ENCODE measurements at places on chromosomes 12 and 14. TPM values are rescaled to one million over a fixed set of nuclear protein-coding genes. Genes with fewer than 3 reads are reported as not detected.

DNA sequence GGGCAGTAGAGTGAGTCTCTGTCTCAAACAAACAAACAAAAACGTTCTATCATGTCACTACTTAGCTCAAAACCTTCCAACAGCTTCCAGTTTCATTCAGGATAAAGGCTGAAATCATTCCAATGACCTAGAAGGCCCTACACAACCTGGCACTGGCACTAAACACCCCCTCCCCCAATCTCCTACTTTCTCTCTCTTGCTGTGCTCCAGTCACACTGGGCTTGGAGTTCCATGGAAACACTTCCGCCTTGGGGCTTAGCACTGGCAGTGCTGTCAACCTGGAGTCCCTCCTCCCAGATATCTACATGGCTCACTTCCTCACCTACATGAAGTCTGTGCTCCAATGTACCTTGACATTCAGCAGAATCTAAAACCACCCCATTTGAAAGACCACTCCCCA, 65.0 kb upstream of the SINHCAF start:
- no peak for DNase-seq

- DNase-seq: no peak
Measured at GRCh38 chr12:102740141-102740955, 176.7 kb downstream of the PAH start.

Gene TGM1
- total RNA-seq: 2.8 TPM

Gene PTGDR
- 0.78 TPM for total RNA-seq

GRCh38 chr14:24366721-24367513, 1.1 kb upstream of the NFATC4 start:
- peak; percentile 96 for DNase-seq

GRCh38 chr12:11039171-11039570, 8.0 kb upstream of the TAS2R31 start:
- DNase-seq: no peak

DNA sequence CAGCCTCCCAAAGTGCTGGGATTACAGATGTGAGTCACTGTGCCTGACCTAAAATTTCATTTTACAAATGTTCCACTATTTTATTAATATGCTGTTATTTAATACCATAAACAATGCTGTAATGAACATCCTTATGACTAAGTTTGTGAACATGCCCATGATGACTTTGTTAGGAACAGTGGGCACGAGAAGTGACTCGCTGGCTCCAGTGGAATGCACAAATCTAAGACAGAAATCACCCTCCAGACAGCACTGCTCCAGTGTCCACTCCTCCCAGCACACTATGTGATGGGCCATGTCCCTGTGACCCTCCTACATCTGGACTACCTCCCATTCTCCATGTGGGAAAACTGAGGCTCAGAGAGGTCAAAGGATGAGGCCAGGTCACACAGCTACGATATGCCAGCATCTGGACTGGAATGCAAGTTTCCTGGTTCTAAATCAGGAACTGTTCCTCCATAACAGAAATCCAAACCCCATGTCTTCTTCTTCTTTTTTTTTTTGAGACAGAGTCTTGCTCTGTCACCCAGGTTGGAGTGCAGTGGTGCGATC, 57.9 kb downstream of the GPR68 start:
- no peak for DNase-seq

DNA sequence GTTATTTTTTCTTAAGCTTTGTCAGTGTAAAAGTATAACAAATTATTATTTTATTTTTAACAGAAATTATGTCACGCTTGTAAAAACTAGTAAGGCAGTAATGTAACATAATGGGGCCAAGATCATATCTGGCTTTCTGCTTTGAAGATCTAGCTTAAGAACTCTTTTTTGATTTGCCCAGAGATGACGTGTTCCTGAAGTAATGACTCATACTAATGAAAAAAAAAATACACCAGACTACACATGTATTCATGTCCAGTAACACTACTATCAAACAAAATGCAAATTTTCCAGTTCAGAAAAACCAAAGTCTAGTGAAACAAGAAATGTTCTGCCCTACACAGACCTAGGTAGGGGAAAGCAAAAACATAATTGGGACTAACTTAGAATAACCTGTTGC, 432.2 kb upstream of the ATXN7L3B start:
- DNase-seq: no peak

Gene FAM181A
- total RNA-seq: 0.40 TPM

- no peak for DNase-seq
Measured at GRCh38 chr12:11715621-11716020, 66.1 kb downstream of the ETV6 start.

- no peak for DNase-seq
Measured at GRCh38 chr12:47975036-47975620, 11.7 kb downstream of the TMEM106C start.

DNA sequence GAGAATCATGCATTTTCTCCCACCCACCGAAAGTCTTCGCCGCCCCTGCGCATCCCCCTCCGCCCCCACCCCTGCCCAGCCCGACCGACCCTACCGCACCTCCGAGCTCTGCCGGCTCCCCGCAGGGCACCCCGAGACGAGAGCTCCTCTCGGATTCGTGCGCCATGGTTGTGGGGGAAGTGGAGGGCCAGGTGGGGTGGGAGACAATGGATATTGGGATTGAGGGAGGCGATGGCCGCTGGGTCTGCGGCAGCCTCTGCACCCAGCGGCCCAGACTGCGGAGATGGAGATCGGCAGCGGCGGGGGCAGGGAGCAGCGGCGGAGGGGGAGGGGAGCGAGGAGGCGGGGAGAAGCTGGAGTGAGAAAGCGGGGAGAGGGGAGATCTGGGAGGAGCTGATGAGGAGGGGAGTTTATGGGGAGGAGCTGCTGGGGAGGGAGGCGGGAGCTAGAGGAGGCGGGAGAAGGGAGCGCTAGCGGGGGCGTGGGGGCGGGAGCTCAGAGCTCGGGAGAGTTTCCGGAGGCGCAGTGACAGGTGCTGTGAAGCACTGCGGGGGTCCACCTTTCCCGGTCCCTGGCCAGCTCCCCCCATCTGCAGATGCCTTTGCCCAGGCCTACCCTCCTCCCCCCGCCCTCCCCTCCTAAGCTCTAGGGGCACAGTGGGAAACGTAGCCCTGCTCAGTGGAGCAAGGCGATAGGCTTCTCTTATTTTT, at the start of gene SALL2:
Gene SALL2, minus strand, starts transcription at position 385 of the 710 bp plus-strand sequence. Its CDS starts 219 bp downstream, at position 166.
- peak; percentile 89 for DNase-seq

DNA sequence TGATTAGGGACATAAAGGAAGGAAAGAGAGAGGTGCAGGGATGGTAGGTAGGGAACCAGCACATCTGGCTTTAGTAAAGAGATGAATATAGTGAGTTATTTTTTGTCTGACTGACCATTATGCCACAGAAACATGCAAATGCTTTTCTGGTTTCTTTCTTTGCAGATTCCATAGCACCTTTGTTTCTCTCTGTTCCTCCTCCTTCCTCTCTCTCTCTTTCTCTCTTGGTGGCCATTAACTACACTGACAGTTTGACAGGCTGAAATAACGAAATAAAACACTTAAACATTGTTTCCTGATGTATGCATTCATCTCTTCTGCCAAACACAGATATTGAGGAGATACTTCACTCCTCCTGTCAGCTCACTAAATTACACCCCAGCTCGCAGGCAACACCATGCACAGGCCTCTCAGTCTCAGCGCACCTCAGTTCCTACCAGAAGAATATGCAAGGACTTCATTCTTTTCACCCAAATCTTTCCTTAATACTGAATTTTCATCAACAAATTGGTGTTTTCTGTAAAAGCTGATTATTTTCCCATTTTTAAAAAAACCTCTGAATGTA, 406.9 kb upstream of the SOX5 start:
- DNase-seq: no peak

DNA sequence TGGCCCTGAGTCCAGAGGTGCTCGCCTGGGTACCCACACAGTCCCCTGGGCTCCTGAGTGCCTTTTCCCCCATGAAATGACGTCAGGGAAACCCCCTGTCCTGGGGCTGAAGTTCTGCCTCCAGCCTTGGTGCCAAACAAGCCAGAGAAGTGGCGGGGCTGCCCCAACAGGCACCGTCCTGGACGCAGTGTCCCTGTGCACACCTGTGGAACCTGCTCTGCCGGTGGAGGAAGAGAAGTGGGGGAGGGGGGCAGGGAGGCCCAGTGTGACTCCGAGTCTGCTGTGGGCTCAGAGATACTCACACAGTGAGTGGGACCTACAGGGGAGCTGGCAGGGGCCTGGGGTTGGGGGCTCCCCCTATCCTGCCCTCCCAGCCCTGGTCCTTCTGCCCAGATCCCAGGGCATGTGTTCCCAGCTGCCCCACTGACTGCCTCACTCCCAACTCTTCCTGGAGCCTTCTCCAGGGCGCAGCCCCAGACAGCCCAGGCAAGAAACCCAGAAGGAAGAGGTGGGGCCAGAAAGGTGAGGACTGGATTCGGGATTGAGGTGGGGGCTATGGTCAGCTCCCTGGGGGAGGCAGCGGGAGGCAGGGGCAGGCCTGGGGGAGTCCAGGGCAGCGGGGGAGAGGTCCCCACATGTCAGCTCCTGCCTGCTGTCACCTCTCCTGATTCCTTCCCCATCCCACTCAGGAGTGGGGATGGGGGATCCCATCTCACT, 24.7 kb downstream of the CCDC85C start:
- DNase-seq: peak; percentile 96

- peak; percentile 43 for DNase-seq
Measured at GRCh38 chr14:80213602-80214001, 2.3 kb upstream of the DIO2 start.

Gene RAB21
- total RNA-seq: 55.1 TPM

GRCh38 chr12:124993626-124994436, at the start of gene BRI3BP:
Gene BRI3BP (plus strand): TSS chr12:124993645. CDS start chr12:124993791, 146 bp downstream.
- DNase-seq: peak; percentile 65

DNA sequence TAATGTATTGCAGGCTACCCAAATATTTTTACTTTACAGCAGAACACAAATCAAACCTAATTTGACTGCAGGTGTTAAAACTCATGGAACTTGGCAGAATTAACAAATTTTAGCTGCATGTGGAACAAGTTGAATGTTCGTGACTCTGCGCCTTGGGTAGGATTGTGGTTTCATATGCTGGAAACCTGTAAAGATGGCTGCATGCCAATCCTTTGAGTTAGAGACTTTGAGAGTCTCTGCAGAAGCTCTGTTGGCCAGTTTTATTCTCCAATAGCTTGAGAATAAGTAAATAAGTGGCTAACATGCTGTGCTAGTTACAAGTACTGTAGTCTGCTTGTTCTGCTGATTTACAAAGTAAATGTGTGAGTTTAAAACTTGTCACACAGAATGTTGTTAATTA, 77.8 kb downstream of the PDE6H start:
- no peak for DNase-seq

Gene GPR135
- 7.5 TPM for total RNA-seq

GRCh38 chr12:118409834-118410233, 33.5 kb downstream of the SUDS3 start:
- no peak for DNase-seq

DNA sequence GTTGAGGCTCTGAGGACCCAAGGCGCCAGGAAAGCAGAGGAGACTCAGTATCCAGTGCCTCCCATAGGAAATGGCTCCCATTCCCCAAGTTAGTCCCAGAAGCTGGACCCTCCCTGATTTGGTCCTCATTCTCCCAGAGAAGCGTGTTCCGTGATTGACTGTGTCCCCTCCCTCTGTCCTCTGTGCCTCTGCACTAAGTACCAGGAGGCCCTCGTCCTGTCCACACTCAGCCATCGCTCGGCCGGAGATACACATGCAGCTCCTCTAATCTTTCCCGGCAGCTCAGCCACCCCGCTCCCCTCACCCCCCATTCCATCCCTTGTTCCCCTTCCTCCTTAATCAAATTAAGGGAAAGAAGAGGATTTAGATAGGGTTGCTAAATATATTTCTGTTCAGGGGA, 28.3 kb upstream of the ATP2A2 start:
- no peak for DNase-seq

DNA sequence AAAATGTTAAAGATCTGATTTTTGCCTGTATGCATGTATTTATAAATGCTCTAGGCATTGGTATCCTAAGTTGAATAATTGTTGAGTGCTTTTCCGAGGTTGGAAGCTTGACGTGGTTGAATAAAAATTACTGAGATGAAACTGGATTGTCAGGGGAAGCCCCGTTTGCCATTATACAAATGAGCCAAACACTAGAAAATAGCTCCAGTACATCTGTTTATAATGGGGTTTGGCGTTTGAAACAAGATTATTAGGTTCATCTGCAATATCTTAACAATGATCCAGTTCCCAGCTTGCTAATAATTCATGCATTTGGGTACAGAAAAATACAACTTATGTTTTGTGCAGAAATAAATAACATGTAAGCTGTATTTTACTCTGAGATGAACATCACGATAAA, 789.6 kb downstream of the GALC start:
- DNase-seq: no peak

DNA sequence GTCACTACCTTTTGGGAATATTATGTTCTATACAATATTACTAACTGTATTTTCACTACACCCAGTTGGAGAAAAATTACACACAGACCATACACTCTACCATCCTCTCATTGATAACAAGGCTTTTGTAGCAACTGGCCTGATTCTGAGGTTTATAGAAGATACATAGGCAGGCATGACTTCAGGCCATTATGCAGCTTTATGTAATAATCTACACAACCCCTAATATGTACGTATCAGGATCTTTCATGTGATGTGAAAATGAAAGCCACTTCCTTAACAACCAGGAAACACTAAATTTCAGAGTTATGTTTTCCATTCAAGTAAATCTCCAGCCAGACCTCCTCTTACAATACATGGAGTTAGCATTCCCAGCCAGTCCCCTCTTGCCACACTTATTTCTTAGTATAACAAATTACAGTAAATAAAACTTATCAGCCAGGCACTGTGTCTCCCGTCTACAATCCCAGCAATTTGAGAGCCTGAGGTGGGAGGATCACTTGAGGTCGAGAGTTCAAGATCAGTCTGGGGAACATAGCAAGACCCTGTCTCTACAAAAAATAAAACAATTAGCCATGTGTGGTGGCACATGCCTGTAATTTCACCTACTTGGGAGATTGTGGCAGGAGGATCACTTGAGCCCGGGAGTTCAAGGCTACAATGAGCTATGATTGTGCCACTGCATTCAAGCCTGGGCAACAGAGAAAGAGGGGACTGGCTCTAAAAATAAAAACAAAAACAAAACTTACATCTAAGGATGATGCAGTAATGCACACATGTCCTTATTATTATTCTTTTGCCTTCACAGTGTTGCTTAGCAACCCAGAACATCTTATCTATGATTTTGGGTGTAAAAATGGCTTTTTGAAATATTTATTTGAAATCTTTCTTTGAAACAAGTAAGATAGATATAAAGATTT, 10.4 kb upstream of the OSBPL8 start:
- no peak for DNase-seq

GRCh38 chr14:75454963-75455546, 27.2 kb downstream of the JDP2 start:
- DNase-seq: peak; percentile 88

Gene MEG3
- total RNA-seq: 11.3 TPM

Gene CCDC197
- total RNA-seq: not detected
